B cell (primary cell): ENCODE measurements at places on chromosomes 1 and 21. TPM values are rescaled to one million over a fixed set of nuclear protein-coding genes. Genes with fewer than 3 reads are reported as not detected.

The EPHB2 gene
- total RNA-seq = 0.17 and 0.39 TPM in 2 replicates

The LCE1B gene
- not detected in 2 replicates for total RNA-seq

The CD101 gene
- total RNA-seq = 0.75 TPM in 1 of 2 replicates, not detected in the other

The SMIM1 gene
- total RNA-seq = 8.4 and 9.0 TPM in 2 replicates

The TNFRSF4 gene
- 1.8 and 2.3 TPM in 2 replicates for total RNA-seq
